Activated T-cell treated with anti-CD3 and anti-CD28 coated beads, Interleukin-2, amount 50 U/mL, for 72 hours (primary cell): ENCODE measurements at places on chromosomes 12 and 14. TPM values are rescaled to one million over a fixed set of nuclear protein-coding genes. Genes with fewer than 3 reads are reported as not detected.

The CPM gene
- 17.7 TPM for total RNA-seq

The REM2 gene
- total RNA-seq: 4.6 TPM

DNA sequence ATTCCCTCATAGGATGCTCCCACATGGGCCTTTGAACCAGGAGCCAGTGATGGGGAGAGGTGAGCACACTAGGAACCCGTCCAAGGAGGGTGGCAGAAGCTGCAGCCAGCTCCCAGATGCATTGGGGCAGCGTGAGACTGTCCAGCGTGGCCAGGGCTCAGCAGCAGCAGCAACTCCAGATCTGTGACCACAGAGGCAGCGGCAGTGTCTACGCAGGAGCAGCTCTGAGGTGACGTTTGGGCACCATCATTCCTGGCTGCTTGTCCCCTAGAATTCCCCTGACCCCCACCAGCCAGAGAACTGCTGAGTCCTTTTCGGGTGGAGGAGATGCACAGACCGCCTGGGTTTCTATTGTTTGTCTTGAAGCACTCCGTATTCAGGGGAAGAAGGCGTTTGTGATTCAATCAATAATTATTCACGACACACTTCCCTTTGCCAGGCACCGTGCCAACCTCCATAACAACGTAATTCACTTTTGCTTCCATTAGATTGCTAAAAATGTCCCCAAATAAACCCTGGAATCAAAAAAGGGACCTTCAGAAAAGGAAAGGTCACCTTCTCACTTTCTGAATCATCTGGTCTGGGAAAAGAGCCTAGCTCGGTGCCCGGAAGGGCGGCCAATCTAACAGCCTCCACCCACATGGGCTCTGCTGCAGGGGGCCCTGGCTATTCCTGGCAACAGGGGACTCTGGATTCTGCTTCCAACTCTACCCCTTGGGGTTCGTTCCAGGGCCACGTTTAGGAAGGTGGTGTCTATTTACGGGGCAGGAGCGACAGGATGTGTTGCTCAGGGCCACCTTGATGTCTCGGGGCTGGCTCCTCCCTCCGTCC lies 11.4 kb upstream of the BDKRB2 start:
- H3K36me3 ChIP-seq: no peaks in the 10 kb centered on the region
- no peak overlapping the region for H3K27ac ChIP-seq
- H3K4me1 ChIP-seq: no peaks in the 10 kb centered on the region
- no peak overlapping the region for H3K4me3 ChIP-seq

- no peak overlapping the region for H3K4me3 ChIP-seq
- no peak for DNase-seq
- H3K36me3 ChIP-seq: no peaks in the 10 kb centered on the region
Observed at GRCh38 chr14:36443374-36443773, 76.7 kb downstream of the NKX2-1 start.

DNA sequence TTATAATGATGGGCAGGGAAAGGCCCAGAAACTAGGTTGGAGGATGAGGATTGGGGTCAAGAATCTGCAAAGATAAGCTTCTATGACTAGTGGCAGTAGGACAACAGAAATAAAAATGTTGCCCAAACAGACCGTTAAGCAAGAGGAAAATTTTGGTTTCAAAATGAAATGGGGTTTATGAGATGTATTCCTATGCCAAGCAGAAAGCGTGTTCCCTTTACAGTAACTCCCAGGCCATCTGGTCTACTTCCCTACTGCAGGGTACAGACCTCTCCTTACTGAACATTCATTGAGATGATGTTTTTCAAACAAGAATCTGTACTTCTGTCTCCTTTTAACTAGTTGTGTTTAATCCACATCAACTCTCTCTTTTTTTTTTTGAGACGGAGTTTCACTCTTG lies 20.4 kb upstream of the TMEM229B start:
- peaks cover 6% of the 10 kb centered on the region for H3K4me1 ChIP-seq
- H3K27ac ChIP-seq: no peak overlapping the region
- no peak overlapping the region for H3K4me3 ChIP-seq
- no peaks in the 10 kb centered on the region for H3K36me3 ChIP-seq
- DNase-seq: no peak
- H3K27me3 ChIP-seq: no peaks in the 10 kb centered on the region
